ENCODE measurements at places on chromosomes 5 and 9. TPM values are rescaled to one million over a fixed set of nuclear protein-coding genes. Genes with fewer than 3 reads are reported as not detected.

Gene PSIP1
- 25.9 TPM for total RNA-seq

Gene SAXO1
- under 0.01 TPM for total RNA-seq

Gene MTRR
- 23.6 TPM for total RNA-seq

Gene CNTNAP3B
- total RNA-seq: 4.9 TPM

- DNase-seq: no peak
Measured at GRCh38 chr5:123610209-123610608, 98.2 kb downstream of the CSNK1G3 start.

DNA sequence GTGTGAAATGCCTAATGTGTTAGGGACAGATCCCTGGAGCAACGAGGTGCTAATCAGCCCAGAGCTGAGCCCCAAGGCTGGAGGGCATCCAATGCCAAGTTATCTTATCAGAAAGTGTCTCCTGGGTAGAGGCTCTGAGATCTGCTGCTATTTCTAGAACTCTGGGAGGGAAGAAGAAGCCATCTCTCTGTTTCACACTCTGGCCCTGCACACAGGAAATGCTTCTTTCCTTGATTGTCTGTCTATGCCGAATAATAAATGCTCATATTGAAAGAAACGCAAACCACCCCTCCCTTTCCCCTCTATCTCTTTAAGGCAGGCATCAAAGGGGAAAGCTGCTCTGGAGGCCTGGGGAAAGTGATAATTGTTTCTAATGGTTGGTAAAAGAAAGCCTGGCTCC is 166.7 kb downstream of the PAPPA start:
- no peak for DNase-seq

- no peak for DNase-seq
Measured at GRCh38 chr5:179367491-179367890, 22.2 kb upstream of the ADAMTS2 start.

DNA sequence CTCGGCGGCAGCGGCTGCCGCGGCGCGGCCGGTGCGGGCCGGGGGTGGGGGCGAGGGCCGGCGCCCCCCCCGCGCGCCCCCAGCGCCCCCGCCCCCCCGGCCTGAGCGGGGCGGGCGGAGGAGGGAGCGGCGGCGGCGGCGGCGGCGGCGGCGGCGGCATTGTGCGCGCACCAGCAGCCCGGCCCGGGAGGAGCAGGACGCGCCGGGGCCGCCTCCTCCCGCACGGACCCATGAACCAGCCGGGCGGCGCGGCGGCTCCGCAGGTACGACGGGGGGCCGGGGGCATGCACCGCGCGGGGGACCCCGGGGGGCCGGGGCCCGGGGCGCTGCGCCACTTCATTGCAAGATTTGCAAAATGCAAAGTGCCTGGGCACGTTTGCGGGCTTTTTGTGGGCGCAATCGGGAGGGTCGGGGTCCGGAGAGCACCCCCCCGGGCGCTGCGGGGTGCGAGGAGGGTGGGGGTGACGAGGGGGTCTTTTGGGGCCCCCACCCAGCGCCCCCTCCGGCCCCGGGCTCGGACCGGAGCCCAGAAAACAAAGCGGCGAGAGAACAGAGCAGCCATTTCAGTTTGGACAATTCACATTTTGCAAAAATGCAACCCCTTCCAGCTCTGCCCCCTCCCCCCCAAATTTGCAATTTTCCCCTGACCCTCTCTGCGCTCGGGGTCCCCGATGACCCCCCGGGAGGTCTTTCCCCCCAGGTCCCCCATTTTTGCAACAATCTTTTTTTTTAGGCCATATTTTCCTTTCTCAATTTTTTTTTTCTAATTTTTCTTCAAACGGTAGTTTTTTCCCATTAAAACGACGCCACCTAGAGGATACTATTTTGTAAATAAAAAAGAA is at the start of gene ZNF618:
Gene ZNF618, plus strand, starts transcription at position 159 of the 842 bp plus-strand sequence. Its CDS starts 72 bp downstream, at position 231.
- no peak for DNase-seq

Data from kidney epithelial cell (primary cell).